T47D (cell line): ENCODE measurements at places on chromosomes 4 and X.

DNA sequence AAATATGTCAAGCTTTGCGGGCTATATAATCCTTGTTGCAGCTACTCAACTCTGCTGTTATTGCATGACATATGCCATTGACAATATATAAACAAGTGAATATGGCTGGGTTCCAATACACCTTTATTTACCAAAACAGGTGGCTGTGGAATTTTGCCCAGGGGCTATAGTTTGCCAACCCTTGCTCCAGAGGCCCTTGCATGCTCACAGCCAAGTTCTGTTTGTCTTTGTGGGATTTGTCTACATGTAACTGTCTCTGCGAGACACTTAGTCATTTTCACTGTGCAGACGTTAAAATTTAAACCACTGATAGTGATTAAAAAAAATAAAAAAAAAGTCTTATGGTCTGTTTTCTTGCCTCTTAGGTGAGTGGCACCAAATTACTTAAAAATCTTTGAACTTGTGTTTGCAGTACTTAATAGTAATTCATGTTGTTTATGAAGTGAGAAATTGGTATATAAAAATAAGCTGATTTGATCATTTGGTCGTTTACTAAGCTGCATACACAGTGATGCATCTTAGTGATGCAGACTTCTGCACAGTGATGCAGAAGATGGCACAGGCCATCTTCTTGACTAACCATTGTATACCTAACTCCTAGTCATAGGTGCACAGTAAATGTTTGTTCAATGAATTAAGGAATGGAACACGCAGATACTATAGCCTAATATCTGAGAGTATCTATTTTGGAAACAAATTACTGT lies 170.9 kb downstream of the FRMPD4 start:
- DNase-seq = peak; percentile 2

DNA sequence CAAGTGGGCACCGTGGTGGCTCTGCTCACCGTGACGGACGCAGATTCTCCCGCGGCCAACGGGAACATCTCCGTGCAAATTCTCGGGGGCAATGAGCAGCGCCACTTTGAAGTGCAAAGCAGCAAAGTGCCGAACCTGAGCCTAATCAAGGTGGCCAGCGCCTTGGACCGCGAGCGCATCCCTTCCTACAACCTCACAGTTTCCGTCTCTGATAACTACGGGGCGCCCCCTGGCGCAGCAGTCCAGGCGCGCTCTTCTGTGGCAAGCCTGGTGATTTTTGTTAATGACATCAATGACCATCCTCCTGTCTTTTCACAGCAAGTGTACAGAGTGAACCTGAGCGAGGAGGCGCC lies 2.7 kb downstream of the FAT4 start:
- no peak for DNase-seq

DNA sequence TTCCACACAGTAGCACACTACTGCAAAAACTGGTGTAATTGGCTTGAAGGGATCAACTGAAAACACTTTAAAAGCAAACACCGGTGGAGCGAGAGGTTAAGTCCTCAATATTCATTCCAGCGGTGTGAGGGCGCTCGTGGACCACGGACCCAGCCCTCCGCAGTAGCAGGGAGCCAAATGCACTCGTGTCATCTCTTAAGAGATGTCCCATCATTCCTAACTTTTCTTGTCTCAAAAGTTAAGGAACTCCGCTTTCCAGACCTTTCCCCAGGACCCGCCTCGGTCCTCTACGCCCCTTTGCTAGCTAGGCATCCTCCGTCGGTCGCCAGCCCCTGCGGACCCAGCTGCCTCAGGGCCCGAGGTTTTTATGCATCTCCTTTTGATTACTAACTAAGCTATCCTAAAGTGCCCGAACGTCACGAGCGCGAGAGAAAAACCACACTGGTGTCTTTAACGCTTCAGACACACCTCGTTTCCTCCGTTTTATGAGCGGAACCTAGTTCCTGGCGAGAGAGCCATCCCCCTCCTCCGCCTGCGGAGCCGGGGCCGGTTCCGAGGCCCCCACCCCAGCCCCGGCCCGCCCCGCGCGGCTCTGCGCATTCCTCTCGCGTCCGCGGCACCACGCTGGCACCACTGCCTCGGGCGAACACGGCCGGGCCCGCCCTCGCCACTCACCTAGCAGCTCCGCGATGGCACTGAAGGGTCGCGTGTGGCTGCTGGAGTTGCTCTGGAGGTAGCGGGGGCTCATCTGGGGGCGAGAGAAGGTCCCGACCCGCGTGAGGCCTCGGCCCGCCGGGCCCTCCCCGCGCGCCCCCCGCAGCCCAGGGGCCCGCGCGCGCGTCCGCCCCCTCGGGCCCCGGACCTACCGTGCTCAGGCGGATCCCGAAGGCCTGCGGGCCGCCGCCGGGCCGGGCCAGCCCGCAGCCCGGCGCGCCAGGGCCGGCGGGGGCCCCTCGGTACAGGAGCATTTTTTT lies 723 bp downstream of the MORC4 start:
- peak; percentile 67 for DNase-seq

DNA sequence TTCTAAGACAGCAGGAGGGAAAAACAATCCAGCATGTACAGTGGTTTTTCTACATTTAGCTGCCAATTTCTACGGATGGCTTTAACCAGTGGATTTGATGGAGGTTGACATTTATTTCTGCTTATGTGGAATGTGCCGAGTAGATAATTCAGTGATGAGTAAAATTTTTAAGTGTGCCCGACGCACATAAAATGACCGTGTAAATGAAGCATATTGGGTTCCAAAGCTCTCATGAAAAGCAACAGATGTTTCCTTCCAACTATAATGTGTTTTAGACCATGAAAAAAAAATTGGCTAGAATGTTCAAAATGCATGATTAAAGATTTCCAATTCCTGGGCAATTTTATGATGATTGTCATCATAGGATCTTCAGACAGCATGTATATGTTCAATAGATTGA lies 14.1 kb downstream of the INPP4B start:
- no peak for DNase-seq

GRCh38 chr4:22842360-22843018 lies 149.8 kb downstream of the GBA3 start:
- DNase-seq = no peak

- DNase-seq = no peak
Measured at GRCh38 chrX:131621650-131622049, 77.8 kb downstream of the OR13H1 start.

DNA sequence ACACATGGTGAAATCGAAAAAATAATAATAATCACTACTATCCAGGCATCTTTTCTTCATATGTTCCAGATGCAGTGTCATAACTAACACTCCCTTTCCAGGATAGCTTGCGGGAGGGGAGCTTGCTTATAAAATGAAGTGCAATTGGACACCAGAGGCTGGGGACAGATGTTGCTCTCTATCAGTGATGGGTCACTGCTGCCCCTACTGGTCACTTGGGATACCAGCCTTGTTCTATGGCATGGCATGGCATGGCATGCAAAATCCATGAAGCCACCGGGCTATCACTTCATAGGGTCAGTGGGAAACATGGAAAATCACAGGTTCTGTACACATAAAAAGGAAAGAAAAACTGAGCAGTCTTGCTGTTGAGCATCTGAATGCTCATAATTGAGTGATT lies 168.1 kb downstream of the GLRA2 start:
- DNase-seq = peak; percentile 40

DNA sequence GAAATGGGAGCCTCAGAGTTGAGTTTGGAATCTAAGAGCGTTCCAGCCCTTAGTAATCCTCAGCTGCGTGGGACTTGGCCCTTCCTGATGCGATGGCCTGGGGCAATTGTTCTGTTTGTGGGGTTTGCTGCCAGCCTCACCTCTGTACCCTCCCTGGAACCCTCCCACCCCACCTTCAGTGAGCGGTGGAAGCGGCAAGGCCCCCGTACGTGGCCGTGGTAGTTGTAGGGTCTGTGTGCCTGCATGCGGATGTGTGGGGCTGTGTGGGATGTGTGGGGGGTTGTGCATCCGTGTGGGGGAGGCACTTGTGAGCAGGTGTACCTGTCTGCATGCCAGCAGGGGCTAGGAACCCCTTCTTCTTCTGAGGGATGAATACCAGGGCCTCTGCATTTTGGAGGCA lies 65.4 kb upstream of the ADRA2C start:
- no peak for DNase-seq
